Inflammatory macrophage treated with lipopolysaccharide for 1 hour (primary cell): ENCODE measurements at places on chromosomes 12 and 14.
A peak's percentile ranks its signal among the peaks of the same experiment; 100 is the strongest.

DNA sequence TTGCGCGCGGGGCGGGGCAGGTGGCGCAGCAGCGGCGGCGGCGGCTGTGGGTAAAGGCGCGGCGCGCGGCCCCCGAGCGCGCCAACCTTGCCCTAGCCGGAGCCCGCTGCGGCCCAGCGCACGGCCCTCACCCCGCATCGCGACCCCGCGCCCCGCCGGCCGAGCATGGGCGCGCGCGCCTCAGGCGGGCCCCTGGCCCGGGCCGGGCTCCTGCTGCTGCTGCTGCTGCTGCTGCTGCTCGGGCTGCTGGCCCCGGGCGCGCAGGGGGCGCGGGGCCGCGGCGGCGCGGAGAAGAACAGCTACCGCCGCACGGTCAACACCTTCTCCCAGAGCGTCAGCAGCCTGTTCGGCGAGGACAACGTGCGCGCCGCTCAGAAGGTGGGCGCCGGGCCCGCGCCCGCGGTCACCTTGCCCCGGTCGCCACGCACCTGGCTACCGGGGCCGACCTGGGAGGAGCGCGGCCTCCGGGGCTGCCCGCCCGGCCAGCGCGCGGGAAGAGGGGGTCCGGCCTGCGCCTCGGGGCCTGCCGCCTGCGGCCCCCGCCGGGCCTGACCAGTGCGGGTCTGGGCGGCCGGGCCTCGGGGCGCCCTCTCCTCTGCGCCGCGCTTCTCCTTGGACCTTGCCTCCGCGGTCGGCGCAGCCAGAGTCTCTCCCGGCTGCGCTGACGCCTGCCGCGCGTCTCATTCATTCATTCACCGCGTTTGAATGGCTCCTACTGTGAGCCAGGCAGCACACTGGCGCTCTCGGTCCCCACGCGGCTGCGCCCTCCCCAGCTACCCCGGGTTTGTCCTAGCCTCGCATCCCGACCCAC, at the start of gene BRI3BP:
TSS of gene BRI3BP (plus strand) at position 20 of the 811 bp plus-strand sequence. CDS start at position 166, 146 bp downstream.
- no peak for DNase-seq

- no peak for DNase-seq
Measured at GRCh38 chr14:62696331-62696924, 348.8 kb downstream of the KCNH5 start.

GRCh38 chr12:13337791-13338190, 141.3 kb downstream of the EMP1 start:
- DNase-seq: no peak

- peak; percentile 91 for DNase-seq
Measured at GRCh38 chr14:35375558-35376025, 29.0 kb downstream of the NFKBIA start.

GRCh38 chr12:84785281-84785680, 127.3 kb downstream of the SLC6A15 start:
- DNase-seq: no peak

GRCh38 chr12:117629454-117629853, 268.0 kb upstream of the NOS1 start:
- DNase-seq: no peak

DNA sequence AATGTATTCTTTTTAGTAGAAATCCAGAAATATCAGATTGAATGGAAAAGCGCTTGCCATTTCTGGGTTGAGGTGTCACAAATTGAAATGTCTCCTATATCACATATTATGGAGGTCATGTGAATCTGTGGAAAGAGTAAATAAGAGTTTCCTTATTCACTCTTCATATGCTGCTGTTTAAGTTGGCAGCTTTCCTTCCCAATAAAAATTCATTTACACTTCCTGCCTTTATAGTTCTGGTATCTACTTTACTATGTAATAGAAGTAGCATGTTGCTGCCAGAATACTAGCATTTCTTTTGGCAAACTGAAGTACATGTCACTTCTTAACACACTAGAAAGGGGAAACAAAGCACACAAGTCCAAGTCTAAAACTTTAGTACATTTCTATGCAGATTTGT, 60.8 kb downstream of the SDR9C7 start:
- no peak for DNase-seq

DNA sequence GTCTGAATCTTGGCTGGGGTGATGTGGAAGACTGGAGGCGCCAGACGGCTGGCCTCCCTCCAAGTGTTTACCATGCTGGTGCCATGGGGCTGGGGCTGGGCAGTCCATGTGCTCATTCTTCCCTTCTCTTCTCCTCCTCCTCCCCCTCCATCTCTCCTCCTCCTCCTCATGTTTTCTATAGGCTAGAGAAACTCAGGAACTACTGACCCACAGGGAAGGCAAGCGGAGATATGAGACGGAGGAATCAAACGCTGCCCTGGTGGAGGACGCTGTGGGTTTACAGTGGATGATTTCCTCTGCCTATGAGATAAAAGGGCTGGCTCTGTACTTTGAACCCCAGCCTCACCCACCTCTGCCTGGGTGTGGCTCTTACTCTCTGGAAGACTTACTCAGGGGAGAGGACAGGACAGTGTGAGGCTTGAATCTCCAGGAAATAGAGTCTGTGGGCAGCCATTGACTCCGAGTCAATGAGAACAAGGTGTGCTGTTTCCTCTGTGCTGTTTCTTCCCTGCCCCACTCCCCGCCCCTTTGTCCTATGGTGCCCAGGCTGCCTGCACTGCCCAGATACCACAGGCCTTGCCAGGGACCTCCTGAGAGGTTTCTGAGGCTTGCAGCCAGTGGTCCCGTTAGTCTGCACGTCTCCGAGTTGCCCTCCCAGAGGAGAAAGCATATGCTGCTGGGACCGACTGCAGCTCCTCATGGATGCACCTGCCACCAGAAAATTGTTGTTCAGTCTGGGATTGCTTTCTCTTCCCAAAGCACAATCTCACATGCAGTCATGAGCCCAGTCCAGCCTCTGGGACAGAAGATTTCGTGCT, 132.6 kb upstream of the ARHGAP5 start:
- no peak for DNase-seq

DNA sequence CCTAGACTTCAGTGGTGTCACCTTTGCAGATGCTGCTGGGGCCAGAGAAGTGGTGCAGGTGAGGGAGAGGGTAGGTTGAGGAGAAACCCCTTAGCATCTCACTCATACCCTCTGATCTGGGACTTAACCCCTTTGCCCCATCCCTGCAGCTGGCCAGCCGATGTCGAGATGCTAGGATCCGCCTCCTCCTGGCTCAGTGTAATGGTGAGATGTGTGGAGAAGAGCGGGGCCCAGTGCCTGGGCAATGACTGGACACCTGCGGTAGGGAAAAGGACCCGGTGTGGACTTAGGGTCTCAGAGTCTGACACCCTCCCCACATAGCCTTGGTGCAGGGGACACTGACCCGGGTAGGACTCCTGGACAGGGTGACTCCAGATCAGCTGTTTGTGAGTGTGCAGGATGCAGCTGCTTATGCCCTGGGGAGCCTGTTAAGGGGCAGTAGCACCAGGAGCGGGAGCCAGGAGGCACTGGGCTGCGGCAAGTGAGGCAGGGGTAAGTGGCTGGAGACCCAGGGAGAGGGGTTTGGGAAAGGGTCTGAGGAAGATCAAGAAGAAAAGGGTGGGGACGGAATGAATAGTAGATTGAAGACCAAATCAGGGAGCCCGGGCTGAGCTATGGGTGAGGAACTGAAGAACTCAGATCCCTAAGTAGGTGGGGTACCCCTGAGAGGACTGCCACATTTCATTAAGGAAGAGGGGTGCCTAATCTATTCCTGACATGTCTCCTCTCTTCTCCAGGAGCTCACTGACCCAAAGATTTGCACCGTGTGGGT, 7.6 kb downstream of the B4GALNT1 start:
- DNase-seq: no peak

GRCh38 chr14:19974844-19975243, 547 bp upstream of the OR4K15 start:
- no peak for DNase-seq

GRCh38 chr14:101730626-101731186, 30.8 kb upstream of the PPP2R5C start:
- no peak for DNase-seq

DNA sequence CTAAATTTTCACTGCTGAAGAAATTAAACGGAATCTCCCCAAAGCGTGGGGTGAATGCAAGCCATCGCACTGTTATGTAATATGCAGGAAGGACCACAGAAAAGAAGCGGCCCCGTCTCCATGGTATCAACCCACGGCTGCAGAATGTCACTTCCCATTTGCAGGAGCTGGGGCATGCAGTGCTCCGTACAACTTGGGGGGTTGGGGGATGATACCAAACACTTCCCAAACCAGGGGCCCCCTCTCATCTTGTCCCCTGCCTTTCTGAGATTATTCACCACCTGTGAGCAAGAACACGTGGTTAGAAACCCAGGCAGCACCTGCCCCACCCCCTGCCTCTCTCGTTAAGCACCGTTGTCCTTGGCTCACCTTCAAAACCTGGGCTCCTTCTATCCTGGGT, 505.1 kb upstream of the TMEM132C start:
- peak; percentile 82 for DNase-seq

GRCh38 chr12:106123551-106124081, 15.1 kb downstream of the NUAK1 start:
- DNase-seq: no peak

- peak; percentile 33 for DNase-seq
Measured at GRCh38 chr14:100677554-100678468, 48.9 kb upstream of the DLK1 start.

DNA sequence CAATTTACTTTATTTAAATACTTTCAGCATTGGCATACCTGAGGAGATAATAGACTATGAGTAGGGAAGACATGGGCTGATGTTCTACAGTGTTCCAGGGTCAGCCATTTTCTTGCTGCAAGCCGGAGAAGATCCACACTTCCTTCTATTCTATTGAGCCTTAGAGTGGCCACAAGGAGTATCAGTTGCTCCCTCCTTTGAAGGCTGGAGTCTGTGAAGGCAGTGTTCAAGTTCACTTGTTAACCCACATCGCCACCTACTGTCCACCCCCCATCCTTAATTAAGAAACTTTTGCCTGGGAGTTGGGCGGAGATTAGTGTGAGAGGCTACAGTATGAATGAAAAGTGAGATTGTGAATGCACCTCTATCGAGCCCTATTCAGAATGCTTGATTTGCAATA, 666.6 kb downstream of the NRXN3 start:
- peak; percentile 4 for DNase-seq

GRCh38 chr14:70901269-70901668, 6.0 kb upstream of the PCNX1 start:
- DNase-seq: no peak

GRCh38 chr14:30738978-30739377, 116.9 kb downstream of the SCFD1 start:
- DNase-seq: no peak

DNA sequence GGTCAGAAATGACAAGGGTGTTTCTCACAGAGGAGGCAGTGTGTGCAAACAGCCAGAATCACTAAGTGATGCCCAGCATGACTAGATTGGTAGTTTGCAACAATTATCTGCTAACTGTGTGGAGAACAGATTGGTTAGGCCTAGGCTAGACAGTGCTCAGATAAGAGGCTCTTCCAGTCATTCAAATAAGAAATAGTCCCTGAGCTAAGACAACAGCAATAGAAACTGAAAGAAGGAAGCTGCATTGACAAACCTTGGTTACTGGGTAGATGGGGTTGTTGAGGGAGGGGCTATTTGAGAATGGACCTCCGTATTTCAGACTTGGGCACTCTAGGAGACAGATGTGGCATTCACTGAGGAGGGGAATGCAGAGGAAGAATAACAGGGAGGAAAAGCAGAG, 255.0 kb upstream of the NPAS3 start:
- DNase-seq: peak; percentile 24

DNA sequence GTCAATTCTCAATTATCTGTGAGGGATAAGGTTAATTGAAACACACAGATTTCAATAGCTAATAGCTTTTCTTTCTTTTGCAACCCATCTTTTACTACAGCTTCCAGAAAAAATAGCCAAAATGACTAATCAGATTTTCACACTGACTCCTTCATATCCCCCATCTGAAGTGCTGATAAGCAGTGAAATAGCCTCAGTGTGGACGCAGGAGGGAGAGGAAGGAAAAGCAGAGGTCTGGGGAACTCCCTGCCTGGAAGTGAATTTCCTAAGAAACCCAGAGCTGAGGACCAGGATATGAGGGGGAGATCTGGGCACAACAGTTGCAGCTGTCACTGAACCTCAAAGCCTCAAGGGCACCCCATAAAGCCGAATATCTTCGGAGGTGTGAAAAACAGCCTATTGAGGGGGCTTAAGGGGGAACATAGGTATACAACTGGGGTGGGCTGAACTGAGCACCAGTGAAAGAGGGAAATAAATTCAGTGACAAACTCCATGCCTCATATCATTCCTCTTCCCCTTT, 60.9 kb downstream of the EMP1 start:
- DNase-seq: no peak

DNA sequence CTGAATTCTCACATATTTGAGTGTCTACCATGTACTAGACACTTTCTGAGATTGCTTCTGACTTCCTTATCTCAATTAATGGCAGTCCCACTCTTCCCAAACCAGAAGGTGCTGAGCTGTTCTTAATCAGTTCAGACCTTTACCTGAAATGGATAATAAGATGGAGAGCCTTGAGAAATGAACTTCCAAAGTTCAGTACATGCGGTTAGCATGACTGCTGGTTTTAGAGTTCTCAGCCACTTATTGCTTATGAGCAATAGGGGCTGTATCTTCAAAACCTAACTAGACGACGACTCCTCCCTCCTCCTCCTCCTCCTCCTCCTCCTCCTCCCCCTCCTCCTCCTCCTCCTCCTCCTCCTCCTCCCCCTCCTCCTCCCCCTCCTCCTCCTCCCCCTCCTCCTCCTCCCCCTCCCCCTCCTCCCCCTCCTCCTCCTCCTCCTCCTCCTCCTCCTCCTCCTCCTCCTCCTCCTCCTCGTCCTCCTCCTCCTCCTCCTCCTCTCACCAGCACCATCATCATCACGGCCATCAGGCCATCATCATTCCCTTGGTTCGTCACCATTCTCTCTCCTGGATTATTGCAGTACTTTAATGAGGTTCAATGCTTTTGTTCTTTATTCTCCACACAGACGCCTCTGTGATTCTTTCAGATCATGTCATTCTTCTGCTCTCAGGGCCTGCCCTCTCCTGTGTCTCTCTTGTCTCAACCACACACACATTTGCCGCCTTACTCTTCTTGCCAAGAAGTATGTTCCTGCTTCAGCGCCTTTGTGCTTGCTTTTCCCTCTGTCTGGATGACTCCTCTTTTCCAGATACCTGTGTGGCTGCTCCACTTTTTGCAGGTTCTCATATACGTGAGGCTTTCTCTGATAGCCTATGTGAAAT, 2.7 kb downstream of the PCNX1 start:
- no peak for DNase-seq

DNA sequence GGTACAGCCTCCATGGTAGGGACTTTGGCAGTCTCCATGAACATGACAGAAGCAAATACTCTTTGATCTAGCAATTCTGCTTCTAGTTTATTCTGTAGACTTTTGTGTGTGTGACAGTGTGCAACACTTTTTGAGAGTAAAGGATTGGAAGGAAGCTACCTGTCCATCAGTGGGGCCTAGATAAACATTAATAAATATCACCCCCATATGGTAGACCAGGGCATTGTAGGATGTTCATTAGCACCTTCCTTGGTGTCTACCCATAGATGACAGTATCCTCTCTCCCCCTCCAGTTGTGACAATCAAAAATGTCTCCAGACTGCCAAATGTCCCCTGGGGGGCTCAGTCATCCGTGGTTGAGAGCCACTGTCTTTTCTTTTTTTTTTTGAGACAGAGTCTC, 10.8 kb downstream of the SNRNP35 start:
- no peak for DNase-seq

GRCh38 chr14:90490720-90491050, 93.9 kb downstream of the CALM1 start:
- DNase-seq: no peak
